Suppressor macrophage treated with lipopolysaccharide for 4 hours (primary cell): ENCODE measurements at places on chromosomes 4 and X.

DNA sequence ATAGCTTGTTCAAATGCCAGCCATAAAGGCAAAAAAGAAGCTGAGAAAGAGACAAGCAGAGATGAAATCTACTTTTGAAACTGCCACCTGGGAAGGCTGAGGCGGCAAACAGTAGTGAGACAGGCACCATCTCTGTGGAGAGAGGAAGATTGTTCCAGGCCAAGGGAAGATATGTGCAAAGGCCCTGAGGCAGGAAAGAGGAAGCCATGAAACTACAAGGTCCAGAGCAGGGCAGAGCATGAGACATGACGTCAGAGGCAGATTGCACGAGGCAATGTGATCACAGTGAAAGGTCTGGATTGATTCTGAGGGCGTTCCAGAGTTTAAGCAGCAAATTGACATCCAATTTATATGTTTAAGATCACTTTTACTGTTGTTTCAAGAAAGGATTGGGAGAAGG lies 226.1 kb downstream of the QDPR start:
- no peak for DNase-seq

- DNase-seq, result no peak
Observed at GRCh38 chr4:71992571-71993312, 39.1 kb upstream of the NPFFR2 start.

- no peak for DNase-seq
Observed at GRCh38 chrX:13690836-13691235, 1.9 kb downstream of the RAB9A start.

- peak; percentile 84 for DNase-seq
Observed at GRCh38 chr4:113447769-113448168, 313.8 kb downstream of the CAMK2D start.

DNA sequence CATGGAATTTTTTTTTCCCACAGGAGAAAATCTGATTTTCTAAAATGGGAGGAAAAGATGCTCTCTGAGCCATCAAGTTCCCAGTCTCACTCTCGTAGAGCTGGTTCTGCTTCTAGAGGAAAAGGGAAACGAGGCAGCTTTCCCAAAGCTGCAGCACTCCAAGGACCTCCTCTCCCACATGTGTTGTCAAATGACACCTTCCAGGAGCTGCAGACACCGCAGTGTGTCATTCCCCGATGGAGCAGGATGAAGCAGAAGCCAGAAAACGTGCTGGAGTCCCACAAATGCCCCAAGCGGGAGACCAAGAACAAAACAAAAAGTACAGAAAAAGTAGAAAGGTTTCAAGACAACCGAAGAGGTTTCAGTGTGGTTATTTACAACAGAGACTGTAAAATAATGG lies 348.1 kb downstream of the ARHGAP10 start:
- DNase-seq, result no peak

GRCh38 chr4:7759216-7759615 lies 180.4 kb downstream of the AFAP1 start:
- DNase-seq, result no peak

- DNase-seq, result no peak
Observed at GRCh38 chr4:35820003-35820402, 424.3 kb downstream of the ARAP2 start.

DNA sequence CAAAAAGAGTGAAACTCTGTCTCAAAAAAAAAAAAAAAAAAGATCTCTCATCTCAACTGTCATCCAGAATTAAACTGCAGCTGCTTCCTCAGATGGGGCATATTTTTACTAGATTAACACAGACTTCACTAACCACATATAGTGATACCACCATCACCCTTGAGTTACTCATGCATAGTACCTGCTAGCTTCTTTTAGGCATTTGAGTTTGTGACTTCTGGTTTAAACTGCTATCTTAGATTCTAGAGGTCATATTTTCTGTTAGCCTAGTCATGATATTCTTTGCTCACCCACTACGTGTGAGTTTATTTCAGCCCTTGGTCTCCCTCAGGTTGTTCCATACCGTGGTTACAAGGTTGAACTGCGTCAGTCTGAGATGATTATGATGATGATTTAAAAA lies 154.9 kb upstream of the BMP3 start:
- DNase-seq, result no peak

GRCh38 chr4:74516303-74516702 lies 71.4 kb downstream of the AREG start:
- DNase-seq, result no peak

DNA sequence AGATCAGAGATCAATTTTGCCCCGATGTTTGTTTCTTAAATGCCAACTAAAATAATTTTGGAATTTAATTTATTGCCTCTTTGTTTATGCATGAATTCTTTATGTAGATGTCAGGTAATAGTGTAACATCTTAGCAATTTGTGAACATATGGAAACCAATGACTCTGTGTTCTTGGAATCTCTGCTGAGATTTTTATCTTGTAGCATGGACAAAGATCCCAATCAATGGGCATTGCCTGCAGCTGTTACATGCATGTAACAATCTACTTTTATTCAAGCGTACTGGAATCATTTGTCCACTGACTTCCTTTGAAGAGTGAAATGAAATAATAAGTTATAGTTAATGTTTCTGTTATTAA lies 61.6 kb upstream of the ARSJ start:
- no peak for DNase-seq

- peak; percentile 84 for DNase-seq
Observed at GRCh38 chr4:83716874-83717273, 181.0 kb downstream of the GPAT3 start.

DNA sequence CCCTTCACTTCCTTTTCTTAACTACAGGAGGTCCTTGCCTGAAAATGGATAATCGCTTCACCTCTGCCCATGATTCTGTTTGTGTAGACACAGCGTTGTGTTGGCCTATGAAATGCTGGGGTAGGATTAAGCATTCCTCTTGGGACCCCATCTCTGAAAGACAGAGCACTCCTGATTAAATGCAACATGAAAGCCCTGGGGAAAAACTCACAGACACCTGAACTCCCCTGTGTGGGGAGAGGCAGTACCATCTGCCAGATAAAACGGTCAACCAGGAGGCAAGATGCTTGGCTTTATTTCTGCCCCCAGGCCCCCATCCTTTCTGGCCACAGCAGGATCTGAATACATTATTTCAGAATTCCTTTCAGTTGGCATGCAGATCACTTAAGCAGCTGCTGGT lies 1.9 kb downstream of the LGI2 start:
- DNase-seq, result no peak

- DNase-seq, result no peak
Observed at GRCh38 chr4:92100975-92101374, 202.8 kb upstream of the GRID2 start.

DNA sequence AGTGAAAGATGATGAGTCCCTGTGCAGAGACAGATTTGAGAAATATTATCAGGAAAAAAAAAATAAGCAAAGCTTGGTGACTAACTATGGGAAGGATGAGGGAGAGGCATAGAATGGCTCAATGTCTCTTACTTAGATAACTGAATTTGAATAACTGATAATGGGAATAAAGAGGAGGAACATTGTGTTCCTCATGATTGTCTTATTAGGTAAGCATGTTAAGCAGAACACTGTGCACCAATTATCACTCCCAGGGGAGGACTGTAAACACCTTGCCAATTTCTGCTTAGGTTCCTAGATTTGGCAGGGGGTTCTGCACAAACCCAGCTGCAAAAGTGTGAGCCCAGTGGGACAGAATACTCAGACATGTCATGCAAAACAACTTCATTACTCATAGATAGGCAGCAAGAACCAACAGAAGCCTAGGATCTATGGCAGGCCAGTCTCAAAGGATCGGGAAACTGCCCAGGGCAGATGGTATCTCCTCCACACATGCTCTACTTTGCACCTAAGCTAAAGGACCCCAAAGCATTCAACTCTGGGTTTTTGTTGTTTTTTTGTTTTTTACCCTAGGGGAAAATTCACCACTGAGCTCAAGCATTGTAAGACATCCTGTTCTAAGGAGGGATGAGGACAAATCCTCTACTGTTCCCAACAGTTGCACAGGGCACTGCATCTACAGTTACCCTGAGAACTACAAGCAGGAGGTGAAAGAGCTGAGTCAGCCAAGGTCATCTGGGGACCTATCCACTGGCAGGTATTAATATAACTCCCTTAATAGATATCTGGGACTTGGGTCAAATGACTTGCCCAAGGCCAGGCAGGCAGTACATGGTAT lies 907.0 kb downstream of the RAPGEF2 start:
- no peak for DNase-seq

DNA sequence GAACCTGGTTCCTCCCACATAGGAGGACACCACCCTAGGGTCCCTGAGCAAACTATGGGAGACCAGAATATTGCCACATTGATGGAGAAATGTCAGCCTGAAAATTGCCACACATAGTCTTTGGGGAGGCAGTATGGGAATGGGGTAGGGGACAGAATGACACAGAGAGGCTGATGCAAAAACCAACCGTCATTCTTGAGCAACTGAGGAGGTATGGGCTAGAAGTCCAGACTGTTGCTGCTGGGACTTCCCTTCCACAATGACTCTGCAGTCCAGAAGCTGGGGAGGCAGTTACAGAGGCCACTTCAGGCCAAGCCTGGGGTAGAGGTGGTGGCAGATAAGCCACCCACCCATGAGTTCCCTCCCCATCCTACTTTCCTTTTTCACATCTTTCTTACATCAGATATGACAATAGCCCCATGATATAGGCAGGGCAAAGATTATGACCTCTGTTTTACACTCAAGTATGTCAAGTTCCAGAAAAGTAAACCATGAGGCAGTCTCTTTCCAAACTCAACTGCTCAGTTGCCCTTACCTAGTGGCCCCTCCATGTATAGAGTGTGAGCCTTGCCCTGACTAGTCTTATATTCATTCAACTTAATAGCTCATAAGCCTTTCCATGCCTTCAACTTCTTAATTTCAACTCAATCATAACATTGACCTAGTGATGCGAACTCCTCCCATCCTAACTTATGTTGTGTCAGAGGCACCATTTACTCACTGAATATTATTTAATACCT lies 41.7 kb downstream of the VSIG4 start:
- peak; percentile 81 for DNase-seq

GRCh38 chr4:147096667-147097604 lies 151.3 kb upstream of the TTC29 start:
- peak; percentile 62 for DNase-seq

DNA sequence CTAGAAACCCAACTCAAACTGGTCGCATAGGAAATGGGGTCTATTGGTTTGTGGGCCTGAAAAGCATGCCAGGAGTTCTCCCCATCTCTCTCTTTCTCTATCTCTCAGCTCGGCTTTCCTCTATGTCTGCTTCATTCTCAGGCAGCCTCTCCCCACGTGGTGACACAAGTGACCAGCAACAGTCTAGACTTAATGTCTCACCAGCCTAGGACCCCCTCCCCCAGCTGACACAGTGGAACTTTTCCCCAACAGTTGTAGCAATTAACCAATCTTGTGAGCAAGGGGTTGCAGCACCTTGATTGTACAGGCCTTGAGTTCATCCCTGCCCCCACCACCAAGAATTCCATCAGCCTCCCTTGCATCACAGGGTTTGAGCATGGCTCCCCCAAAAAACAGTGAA lies 159.8 kb upstream of the KIT start:
- no peak for DNase-seq

DNA sequence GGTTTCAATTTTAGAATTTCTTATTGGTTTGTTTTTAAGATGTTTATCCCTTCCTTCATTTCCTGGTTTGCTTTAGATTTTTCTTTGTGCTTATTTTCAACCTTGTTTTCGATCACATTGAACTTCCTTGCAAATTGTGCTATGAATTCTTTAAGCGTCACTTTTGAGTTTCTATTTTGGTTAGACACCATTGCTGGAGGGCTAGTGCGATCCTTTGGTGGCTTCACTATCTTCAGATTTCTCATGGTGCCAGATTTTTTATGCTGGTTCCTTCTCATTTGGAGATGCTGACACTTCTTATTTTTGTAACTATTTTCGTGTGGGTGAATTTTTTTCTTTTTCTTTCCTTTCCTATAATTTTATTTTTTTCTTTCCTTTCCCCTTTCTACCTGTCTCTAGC lies 227.2 kb upstream of the HDX start:
- DNase-seq, result no peak

DNA sequence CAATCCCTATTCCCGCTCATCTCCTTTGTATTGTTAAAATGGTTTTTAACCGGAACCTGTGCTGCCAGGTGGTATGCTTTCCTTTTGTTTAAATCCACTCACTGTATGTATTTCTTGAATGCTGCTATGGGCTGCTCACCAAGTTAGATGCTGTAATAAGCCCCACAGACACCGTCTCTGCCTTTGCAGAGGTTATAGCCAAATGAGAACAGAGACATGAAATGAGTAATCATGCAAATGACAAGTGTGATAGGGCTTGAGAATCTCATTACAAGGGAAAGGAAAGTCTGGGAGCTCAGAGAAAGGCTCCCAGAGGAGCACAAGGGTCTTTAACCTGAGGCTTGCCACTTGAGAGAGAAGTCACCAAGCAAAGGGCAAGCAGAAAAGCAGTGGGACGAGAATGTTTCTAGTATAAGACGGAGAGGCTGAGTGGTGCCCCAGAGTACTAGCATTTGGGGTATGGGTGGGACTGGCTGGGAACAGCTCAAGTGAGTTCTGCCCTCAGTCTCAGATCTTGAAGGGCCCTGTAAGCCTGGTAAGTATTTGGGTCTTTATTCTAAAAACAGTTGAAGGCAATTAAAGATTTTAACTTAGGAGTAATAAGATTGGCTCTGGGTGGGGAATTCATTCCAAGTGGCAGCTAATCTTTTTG lies 110.8 kb upstream of the H2AZ1 start:
- no peak for DNase-seq

DNA sequence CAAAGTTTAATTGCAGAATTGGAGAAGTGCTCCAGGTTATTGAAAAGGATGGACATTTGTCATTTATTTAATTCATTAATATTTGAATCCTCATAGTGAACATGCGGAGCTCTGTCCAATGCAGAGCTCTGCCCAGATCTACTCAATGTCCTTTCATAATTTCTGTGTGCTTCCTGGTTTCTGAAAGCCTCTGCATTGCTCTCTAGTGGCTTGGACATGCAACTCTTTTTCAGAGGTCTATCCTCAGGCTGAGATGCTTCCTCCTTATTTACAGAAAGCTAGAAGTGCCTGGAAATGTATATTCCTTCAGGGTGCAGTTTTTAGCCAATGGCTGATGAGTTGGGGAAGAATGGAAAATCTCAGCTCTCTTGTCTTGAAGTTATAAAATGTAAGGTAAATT lies 786.1 kb upstream of the AADAT start:
- no peak for DNase-seq

- DNase-seq, result peak; percentile 5
Observed at GRCh38 chr4:155526452-155527169, 140.0 kb upstream of the GUCY1A1 start.

DNA sequence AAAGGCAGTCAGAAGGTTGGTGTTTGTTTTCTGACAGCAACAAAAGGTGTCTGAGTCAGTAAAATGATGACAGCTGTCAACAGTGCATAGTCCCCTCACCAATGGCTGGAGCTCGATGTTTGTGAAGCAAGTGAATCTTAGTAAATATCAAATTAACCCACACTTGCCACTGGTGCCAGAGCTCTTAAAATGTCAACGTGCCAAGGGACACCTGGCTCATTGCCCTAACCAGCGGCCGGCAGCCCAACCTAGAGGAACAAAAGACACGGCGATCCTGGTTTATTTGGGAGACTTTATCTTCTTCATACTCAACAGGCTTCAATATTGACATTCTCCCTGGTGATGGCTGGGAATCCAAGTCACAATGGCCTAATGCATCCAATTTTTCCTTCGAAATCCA lies 143.4 kb downstream of the CPEB2 start:
- no peak for DNase-seq

- DNase-seq, result no peak
Observed at GRCh38 chr4:168557658-168558057, 60.8 kb downstream of the PALLD start.
